ENCODE measurements at places on chromosomes 1 and 21.

DNA sequence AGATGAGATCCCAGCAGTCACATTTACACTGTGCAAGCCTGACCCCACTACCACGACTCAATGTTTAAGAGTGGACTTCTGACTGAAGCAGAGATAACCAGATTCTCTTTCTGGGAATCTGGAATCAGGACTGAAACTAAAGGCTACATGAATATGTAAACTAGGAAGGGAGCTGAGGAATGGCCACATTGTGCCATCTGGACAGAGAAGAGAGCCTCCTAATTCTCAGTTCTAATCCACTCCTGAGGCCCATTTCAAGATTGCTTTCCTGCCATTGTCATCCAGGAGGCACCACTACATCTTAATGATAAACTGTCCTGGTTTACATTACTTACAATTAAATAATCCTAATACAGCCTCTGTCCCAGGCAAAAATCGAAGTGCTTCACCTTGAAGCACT is 6.5 kb downstream of the PAXBP1 start:
- H3K36me3 ChIP-seq: peaks cover 36% of the 10 kb centered on the region
- H3K27me3 ChIP-seq: no peaks in the 10 kb centered on the region
- DNase-seq: no peak
- peaks cover 24% of the 10 kb centered on the region for H3K4me1 ChIP-seq
- H3K27ac ChIP-seq: peak overlapping the region; percentile 19

DNA sequence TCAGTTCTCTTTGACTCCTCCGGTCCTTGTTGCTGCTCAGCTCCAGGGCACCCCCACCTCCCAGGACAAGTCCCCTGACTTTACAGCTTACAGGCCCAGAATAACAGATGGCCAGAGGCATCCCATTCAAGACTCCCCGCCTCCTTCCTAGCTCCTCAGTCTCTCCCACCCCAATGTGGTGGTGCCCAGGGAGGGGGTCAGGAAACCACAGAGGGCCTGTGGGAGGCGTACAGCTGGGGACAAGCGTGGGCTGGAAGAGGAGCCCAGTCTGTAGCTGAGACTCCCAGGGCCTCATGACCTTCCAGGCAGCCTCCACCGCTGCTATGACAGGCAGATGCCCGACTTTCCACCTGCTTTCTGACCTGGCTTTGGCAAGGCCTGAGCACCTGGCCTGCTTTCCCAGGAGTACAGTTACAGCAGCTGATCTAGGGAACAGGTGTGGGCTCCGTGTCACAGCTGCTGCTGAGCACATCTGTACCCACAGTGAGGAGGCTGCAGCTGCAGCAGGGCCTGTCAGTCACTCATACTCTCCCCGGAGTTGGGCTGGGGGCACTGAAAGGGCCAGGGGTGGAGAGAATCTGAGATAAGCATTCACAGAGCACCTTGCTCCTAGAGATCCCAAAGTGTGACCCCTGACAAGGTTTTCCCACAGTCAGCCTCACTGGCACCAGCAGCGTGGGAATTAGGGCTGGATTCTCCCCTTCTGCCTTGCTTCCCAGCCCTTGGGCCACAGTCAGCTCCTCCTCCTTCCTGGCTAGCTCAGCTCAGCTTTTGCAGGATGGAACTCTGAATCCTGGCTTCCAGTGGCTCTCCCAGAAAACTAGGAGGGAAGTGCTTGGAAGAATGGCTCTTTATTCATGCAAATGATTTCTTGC is 7.1 kb upstream of the NAV1 start:
- peaks cover 6% of the 10 kb centered on the region for H3K4me1 ChIP-seq
- no peak for DNase-seq
- H3K36me3 ChIP-seq: peaks cover 21% of the 10 kb centered on the region

DNA sequence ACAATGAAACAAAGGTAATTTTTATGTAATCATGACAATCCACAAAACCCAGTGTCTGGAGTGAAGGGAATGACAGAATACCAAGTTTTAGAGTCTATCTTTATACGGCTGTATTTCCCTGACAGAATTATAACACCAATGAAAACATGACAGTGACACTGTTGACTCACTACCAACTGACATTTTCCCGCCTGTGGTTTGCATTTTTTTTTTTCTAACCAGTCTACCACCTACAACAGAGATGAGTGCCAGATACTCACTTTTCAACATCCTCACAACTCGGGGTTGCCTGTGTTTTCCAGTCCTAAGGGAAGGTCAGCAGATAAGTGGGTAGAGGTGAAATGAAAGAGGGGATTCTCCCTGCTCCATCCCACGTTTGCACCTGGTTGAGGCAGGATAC is 118.9 kb downstream of the KCNJ6 start:
- no peaks in the 10 kb centered on the region for H3K4me1 ChIP-seq
- no peak overlapping the region for H3K4me3 ChIP-seq
- DNase-seq: no peak
- no peaks in the 10 kb centered on the region for H3K36me3 ChIP-seq
- H3K27me3 ChIP-seq: peaks cover 12% of the 10 kb centered on the region

DNA sequence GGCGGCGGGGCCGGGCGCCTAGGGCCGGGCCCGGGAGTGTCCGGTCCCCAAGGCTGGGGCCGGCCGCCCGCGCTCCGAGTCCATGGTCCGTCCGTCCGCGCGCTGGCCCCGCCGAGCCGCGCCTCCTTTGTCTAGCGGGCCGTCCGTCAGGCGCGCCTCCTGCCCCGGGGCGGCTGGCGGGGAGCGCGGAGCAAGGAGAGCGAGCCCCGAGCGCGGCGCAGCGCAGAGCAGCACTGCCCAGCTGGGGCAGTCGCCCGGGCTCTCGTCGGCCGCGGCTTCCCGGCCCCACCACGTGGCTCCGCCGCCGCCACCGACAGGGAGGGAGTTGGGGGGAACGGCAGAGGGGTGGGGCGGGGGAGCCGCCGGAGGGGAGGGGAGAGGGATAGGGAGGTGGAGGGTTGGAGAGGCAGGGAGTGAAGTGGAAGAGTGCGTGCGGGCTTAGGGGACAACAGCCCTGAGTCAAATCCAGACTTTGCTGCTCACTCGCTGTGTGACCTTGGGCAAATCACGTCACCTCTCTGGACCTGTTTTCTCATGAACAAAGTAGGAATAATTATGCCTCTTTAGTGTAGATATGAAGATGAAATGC is at the start of gene NKAIN1:
Gene NKAIN1, minus strand, starts transcription at position 235 of the 589 bp plus-strand sequence. CDS start 340 bp downstream, outside the sequence.
- no peak for DNase-seq
- H3K27ac ChIP-seq: no peak within 1 kb of the TSS
- peaks cover 2% of the 10 kb centered on the region for H3K36me3 ChIP-seq
- peak within 1 kb of the TSS; percentile 68 for H3K4me3 ChIP-seq
- peaks cover 30% of the 10 kb centered on the region for H3K27me3 ChIP-seq
- peaks cover 11% of the 10 kb centered on the region for H3K4me1 ChIP-seq

- no peak for DNase-seq
- no peak overlapping the region for H3K27ac ChIP-seq
- H3K36me3 ChIP-seq: no peaks in the 10 kb centered on the region
- no peaks in the 10 kb centered on the region for H3K4me1 ChIP-seq
These were observed 881.3 kb upstream of the ADGRL2 start for GRCh38 chr1:80919426-80919825.

All from memory B cell (primary cell).